ENCODE measurements at places on chromosomes 12 and 14.
A peak's percentile ranks its signal among the peaks of the same experiment; 100 is the strongest.

DNA sequence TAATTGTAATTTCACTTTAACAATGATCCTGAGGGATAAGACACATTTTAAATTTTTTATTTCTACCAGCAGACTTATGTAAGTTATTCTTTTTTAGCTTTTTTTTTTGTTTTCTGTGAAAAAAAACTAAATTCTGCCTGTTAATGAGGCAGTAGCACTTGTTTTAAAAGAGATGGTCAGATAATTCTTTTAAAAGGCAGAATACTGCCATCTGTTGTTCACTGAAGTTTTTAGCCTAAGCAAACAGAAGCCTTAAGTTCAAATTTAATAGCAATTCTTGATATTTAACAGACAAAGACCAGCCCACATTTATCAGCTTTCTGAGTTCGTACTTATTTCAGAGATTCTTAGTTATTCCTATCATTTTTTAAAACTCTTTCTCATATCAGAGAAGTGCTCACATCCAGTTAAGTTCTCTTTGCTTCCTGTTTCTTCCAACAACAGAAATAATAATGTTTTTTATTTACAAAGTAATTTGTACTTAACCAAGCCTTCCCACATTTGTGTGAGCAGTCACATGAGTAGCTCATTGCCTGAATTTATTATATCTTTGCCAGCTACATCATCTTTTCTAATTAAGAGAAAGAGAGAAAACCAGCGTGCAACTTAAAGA lies 93.4 kb upstream of the SLCO1C1 start:
- no peak for DNase-seq

GRCh38 chr12:100044266-100044665 lies 59.5 kb upstream of the ANKS1B start:
- DNase-seq, result no peak

- no peak for DNase-seq
Measured at GRCh38 chr14:29752221-29752923, 175.3 kb downstream of the PRKD1 start.

GRCh38 chr14:24381363-24382063 lies 13.5 kb downstream of the NFATC4 start:
- no peak for DNase-seq

- no peak for DNase-seq
Measured at GRCh38 chr12:63224396-63224795, 73.4 kb upstream of the AVPR1A start.

DNA sequence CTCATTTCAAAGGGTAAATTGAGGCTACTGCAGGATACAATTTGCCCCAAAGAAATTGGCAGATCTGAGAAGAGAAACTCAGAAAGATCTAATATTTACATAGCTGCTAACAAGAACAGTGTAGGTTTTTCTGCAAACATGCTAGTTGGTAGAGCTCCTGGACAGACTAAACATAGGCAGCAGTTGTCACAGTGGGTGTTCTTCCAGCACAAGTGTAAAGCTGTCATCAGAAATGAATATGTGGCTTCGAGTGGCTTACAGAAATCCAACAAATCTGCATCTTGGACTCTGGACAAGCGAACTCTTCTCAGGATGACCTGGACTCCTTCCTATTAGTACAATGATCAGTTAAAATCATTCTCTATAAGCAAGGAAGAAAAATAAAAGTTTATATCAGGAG lies 5.9 kb downstream of the CBX5 start:
- DNase-seq, result no peak

DNA sequence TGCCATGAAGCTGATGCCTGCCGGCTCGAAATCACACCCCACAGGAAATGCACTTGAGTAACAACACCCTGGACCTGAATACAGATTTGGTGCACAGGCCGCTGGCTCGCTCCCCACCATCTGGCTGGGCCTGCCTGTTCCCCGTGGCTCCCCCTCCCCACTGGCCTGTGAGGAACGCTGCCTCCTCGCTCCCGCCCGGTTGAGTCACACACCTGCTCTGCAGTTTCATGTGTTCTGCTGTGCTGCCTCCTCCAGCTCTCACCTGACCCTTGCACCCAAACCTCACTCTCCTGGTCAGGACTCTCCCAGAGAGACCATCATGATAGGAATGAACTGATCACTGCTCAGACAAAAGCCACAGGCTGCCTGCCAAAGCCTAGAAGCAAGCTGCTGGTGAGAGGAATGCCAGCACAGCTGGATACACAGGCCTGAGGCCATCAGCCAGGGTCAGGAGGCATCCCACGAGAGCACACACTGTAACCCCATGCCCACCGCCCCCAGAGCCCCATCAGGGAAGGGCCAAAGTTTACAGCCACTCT lies 3.8 kb upstream of the SIVA1 start:
- DNase-seq, result no peak

DNA sequence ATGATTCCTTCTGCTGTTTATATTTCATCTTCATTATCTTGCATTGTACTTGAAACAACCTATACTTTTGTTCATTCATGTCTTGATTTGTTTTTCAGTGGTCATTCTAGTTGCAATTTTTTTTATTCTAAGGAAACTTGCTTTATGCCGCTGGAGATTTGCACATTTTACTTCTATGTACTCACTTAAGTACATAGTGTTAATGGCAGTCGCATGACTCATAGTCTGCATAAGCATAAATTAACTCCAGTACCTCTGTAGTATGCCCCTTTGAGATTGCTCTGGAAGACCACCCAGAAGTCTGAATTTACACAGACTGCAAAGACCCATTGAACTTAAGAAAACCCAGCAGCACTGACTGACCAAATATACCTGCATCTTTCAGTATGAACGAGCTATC lies 77.0 kb downstream of the MSRB3 start:
- DNase-seq, result no peak

DNA sequence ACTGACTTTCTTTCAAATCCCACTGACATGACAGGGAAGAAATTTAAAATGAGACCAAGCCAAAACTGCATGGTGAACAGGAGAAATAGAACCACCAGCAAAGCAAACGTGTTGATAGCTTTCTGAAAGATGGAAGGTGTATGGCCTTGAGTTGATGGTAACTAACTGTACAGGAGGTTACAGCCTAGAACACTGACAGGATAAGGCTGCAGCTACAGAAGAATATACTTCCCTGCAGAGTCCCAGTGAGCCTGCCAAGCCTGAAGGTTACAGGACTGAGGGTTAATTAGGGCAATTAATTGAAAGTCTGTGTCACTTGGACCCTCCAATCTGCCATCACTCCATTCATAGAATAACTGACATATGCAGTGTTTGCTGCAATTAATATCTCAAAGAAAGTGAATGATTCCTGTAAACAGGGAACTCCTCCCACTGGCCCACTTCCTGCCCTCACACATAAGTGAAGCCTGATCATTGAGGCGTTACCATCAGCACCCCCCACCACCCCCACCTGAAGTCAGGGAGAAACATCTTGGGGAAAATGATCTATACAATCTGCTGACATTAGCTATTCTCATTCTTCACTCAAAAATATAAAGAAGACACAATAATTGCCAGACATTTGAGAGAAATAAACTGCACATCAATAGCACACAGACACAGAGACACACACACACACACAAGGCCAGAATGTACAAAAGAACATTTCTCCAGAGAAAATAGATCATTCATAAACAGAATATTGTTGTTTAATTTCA lies 73.4 kb downstream of the GTF2A1 start:
- no peak for DNase-seq

DNA sequence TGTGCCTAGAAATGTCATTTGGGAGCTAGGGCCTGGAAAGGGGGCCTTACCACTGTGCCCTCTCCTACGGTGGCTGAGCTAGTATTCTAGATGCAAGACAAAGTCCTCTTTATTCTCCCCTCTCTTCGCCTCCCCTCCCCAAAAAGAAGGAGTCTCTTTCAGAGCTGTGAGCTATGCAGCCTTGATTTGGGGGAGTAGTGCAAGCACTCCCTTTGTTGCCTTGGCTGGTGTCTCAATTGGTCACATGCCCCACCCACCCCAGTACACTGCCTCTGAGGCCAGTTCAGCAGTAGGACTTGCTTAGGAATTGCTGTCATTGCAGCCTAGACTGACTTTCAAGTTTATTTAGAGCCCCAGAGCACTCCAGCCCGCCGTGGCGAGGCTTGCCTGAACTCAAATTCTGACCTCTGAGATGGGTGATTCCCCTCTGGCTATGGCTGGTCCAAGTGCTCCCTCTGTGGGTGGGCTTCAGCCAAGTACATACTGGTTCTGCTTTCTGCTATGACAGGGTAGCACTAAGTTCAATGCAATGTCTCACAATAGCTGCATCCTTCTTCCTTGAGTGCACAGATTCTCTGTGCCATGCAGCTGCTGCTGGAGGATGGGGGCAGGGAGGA lies 37.0 kb upstream of the FBXO33 start:
- DNase-seq, result peak; percentile 6

GRCh38 chr12:124747426-124748161 lies 116.1 kb downstream of the SCARB1 start:
- no peak for DNase-seq

DNA sequence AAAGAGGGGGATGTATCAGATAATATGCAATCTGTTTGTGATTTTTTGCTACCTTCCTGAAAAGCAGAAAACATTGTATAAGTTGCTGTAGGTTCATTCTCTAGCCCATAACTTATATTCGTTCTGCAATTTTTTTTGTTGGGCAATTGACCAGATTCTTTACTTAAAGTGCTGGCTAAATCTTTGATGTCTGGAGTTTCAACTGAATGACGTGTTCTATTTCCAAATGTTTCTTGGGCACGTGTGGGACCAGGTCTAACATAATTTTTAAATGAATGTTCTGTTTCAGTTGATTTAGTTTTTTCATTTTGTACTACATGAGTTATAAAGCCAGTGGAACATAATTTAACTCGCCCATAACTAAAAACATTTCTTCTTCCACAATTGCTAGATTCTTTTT lies 3.8 kb downstream of the MLH3 start:
- no peak for DNase-seq

DNA sequence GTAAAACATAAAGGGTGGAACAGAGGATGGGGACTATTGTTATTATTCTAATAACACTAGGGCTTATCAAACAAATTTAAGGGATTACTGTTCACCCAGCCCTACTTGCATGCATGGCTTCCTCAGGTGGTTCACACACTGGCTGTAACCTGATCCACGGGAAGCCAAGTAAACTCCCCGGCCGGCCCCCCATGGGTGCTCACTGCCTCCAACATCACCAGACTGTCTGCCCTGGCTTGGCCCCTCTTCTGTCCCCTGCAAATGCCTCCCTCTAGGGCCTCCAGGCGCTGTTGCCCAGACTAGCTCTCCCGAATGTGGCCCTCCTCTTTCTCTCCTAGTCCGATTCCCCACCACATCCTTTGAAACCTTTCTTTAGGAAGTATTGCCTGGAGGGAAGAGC lies 18.6 kb downstream of the FAIM2 start:
- no peak for DNase-seq

DNA sequence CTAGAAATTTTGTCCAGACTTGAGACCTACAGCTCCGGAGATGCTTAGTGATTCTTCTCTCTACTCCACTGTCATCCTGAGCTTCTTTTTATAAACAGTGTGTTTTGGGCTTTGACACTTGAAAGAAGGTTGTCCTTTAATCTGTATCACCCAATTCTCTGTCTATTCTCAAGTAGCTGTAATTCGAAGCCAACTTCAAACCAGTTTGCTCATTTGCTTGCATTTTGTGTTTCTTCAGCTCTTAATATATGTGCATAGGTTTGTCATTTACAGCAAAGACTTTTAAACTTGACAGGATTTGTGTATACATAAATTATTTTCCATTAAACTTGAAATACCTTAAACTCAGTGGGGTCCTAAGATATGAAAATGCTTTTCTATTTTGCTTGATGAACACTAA lies 16.4 kb upstream of the MYBPC1 start:
- no peak for DNase-seq

DNA sequence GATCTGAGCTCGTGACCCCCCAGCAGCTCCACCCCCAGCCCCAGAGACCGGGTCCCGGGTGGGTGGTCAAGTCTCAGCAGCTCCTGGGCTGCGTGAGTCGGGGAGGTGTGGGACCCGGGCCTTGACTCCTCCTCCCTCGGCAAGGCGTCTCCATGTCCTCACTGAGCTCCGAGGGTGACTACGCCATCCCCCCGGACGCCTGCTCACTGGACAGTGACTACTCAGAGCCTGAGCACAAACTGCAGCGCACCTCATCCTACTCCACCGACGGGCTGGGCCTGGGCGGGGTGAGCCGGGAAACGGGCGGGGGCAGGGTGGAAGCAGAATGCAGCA lies 28.1 kb downstream of the PIGH start:
- DNase-seq, result no peak

Data from activated CD4-positive, alpha-beta T cell treated with anti-CD3 and anti-CD28 coated beads, Interleukin-2, amount 50 U/mL, for 1 hour (primary cell).